ENCODE measurements at places on chromosomes 6 and 20.

DNA sequence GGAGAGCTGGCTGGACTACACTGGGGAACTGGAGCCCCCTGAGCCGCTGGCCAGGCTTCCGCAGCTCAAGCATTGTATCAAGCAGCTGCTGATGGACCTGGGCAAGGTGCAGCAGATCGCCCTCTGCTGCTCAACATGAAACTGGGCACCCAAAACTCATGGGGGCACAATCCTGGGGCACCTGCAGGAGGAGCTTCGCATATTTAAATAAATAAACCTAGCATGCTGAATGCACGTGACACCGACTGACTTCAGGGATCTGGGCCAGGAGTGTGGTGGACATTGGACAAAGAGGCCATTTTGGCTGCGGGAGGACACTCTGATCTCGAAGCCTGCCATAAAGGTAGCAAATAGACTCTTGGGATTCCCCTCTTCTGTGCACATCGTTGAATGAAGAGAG, 6.8 kb downstream of the SCAND1 start:
- DNase-seq, result peak; percentile 57

GRCh38 chr6:130848945-130849344, 21.7 kb downstream of the SMLR1 start:
- no peak for DNase-seq

GRCh38 chr6:69894578-69895347, 28.4 kb downstream of the COL19A1 start:
- DNase-seq, result no peak

DNA sequence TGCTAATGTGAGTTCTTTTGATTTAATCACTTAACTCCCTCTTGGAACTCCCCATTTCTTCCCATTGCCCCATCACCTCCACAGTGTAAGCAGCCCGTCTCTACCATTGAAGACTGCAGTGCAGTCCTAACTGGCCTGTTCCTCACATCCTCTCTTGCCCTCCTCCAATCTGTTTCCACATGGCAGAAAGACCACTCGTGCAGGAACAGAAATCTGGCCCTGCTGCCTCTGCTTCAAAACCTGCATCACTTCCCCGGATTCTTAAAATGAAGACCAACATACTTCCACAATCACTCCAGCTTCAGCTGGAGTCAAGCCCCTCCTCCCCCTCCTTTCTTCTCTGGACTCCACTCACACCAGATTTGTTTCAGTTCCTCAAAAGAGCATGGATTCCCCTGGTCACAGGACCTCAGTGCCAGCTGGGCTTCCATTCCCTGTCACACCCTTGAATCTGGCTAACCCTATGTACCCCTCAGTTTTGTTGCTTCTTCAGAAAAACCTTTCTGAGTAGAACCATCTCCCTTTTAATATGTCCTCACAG, 802.3 kb downstream of the MAFB start:
- DNase-seq, result no peak

- no peak for DNase-seq
Observed at GRCh38 chr6:3194535-3195419, 32.7 kb downstream of the TUBB2B start.

DNA sequence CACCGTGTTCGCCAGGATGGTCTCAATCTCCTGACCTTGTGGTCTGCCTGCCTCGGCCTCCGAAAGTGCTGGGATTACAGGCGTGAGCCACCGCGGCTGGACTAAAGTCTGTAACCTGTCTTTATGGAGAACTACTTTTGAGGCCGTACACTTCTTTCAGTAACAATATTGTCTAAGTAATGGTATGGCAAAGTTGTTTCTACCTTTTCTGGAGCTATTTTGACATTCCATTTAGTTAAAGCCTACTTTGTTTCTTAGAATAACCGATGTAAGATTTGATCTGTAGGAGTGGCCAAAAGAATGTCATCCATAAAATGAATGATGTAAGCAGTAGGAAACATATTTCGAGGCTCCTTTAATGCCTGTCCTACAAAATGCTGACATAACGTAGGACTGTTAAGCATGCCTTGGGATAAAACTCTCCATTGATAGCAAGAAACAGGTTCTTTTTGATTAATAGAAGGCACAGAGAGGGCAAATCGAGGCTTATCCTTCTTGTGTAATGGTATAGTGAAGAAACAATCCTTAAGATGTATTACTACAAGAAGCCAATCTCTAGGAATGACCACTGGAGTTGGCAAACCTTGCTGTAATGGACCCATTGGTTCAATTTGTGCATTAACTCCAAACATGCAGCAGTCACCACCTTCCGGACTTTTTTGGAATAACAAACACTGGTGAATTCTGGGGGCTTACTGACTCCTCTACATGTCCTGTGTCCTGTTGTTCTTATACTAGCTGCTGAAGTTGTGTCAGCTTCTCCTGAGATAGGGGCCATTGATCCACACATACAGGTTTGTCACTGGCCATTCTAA, 35.9 kb downstream of the HLA-DRA start:
- DNase-seq, result no peak

GRCh38 chr6:42841844-42842584, 37.4 kb upstream of the RPL7L1 start:
- no peak for DNase-seq

- DNase-seq, result no peak
Observed at GRCh38 chr6:145051661-145052060, 683.7 kb downstream of the EPM2A start.

GRCh38 chr6:54624779-54625178, 221.8 kb upstream of the FAM83B start:
- DNase-seq, result no peak

GRCh38 chr20:1489764-1490436, 1.3 kb downstream of the SIRPB2 start:
- DNase-seq, result no peak

GRCh38 chr6:155142168-155143028, 121.4 kb upstream of the CLDN20 start:
- DNase-seq, result no peak

Data from hematopoietic multipotent progenitor cell treated with erythropoietin and hydrocortisone succinate and interleukin-3 and kit ligand, for 15 days (in vitro differentiated cells).